Breast epithelium (tissue), 4 donors: ENCODE measurements at places on chromosomes 7 and 10. TPM values are rescaled to one million over a fixed set of nuclear protein-coding genes. Genes with fewer than 3 reads are reported as not detected.

- no peak overlapping the region for H3K27ac ChIP-seq
- H3K4me1 ChIP-seq, result no peaks in the 10 kb centered on the region
- peak; percentile 20 for DNase-seq
- H3K27me3 ChIP-seq, result peaks cover 7% of the 10 kb centered on the region
Measured at GRCh38 chr7:35519971-35520809, 174.7 kb downstream of the HERPUD2 start.

- DNase-seq, result no peak
- no peaks in the 10 kb centered on the region for H3K36me3 ChIP-seq
- H3K27ac ChIP-seq, result peak overlapping the region; percentile 77
- H3K4me1 ChIP-seq, result no peaks in the 10 kb centered on the region
Measured at GRCh38 chr7:30845426-30846135, 66.1 kb upstream of the AQP1 start.

DNA sequence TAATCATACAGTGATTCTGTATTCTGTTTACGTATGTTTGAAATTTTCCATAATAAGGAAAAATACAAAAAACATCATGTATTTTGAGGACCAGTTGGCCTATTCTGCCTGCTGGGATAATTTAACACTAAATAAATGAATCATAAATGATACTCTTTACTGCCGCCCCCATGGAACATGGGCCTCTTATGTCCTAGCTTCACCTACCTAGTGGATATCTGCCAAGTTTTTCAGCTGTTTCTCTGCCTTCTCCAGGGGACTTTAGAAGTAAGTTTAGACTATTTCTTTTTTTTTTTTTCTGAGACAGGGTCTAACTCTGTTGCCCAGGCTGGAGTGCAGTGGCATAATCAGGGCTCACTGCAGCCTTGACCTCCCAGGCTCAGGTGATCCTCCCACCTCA, 10.4 kb downstream of the NFE2L3 start:
- H3K27ac ChIP-seq, result no peak overlapping the region
- no peaks in the 10 kb centered on the region for H3K4me1 ChIP-seq
- DNase-seq, result no peak
- H3K4me3 ChIP-seq, result no peak overlapping the region
- H3K27me3 ChIP-seq, result no peaks in the 10 kb centered on the region

DNA sequence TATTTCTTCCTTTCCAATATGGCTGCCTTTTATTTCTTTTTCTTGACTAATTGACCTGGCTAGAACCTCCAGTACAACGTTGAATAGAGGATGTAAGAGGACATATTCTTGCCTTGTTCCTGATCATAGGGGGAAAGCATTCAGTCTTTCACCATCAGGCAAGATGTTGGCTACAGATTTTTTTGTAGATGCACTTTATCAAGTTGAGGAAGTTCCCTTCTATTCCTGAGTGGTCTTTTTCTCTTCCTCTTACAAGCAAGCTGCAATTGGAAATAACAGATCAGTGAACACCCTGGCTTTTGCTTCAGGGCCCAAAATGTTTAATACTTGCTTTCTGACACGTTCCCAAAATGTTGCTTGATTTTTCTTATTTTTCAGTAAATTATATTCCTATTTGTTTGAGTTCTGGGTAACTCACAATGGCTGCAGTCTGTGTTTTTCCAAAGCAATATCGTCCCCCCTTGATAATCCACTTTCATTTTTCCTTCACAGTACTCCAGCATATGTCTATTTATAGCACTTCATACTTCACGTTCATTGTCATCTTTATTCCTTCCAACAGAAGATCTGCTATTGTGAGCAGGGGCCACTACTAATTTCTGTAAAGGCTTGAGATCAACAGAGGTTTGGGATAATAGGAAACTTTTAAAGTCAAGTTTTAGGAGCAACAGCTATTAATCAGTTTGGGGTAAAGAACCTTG, 11.7 kb downstream of the CPEB3 start:
- H3K4me1 ChIP-seq, result no peaks in the 10 kb centered on the region
- DNase-seq, result no peak
- H3K4me3 ChIP-seq, result no peak overlapping the region
- H3K27me3 ChIP-seq, result no peaks in the 10 kb centered on the region
- no peaks in the 10 kb centered on the region for H3K36me3 ChIP-seq

- H3K27me3 ChIP-seq, result peaks cover 7% of the 10 kb centered on the region
- no peaks in the 10 kb centered on the region for H3K4me1 ChIP-seq
- no peak overlapping the region for H3K27ac ChIP-seq
- no peak overlapping the region for H3K4me3 ChIP-seq
Measured at GRCh38 chr10:116287906-116288501, 15.0 kb upstream of the GFRA1 start.

DNA sequence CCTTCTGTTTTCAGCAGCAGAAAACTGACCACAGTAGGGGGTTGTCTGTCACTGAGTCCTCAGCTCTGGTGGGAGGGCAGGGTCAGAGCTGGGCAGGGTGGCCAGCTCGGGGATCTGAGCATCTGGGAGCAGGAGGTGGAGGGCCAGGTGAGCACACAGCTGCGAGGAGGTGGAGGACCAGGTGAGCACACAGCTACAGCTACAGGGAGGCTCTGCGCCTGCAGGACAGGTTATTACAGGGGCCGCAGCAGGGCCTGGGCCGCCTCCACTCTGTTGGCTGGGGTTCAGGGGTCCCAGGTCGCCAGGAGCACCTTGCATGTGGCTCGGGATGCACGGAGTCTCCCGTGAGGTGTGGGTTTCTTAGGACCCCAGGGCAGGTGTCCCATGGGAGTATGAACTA, 52.4 kb upstream of the PRKAR1B start:
- no peaks in the 10 kb centered on the region for H3K4me1 ChIP-seq
- H3K4me3 ChIP-seq, result no peak overlapping the region
- DNase-seq, result no peak

GRCh38 chr7:74371381-74372341, 82.0 kb upstream of the GTF2IRD1 start:
- no peak overlapping the region for H3K4me3 ChIP-seq
- H3K27me3 ChIP-seq, result no peaks in the 10 kb centered on the region
- H3K36me3 ChIP-seq, result no peaks in the 10 kb centered on the region
- DNase-seq, result no peak

The CUL2 gene
- total RNA-seq, result 22.7 TPM

The RASSF4 gene
- 18.7 TPM for total RNA-seq

The DNAJC12 gene
- total RNA-seq, result 0.96 TPM
